ENCODE measurements at places on chromosomes 6 and 20.

DNA sequence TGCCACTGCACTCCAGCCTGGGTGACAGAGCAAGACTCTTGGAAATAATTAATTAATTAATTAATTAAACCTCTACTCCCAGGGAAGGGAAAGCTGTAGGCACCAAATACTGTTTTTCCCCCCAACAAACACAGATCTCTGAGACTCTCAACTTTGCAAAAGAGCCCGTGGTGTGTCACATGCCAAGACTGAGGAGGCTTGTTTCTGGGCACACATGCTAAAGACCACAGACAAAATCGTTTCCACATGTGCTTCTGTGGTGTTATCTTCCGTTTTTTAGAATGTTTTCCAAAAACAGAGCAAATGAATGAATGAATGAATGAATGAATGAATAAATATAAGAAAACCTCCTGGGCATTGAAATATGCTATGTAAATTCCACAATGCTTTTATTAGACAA is 55.6 kb upstream of the ATXN1 start:
- DNase-seq: no peak

DNA sequence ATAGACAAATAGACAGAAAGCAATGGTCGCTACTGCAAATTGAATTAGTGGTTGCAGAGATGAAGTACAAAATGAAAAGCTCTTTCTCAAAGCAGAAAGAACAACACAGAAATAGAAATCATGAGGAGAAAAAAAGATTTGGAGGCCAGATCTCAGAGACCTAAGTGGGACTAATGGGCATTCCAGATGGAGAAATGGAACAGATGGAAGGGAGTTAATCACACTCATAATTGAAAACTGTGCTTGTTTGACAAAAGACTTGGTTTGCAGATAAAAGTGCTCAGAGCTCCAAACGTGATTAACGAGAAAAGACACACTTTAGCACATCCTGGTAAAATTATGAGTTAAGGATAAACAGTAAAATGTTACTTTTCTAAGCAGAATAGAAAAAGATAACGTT is 58.1 kb upstream of the SNRPB2 start:
- no peak for DNase-seq

GRCh38 chr6:109073344-109074132 is 21.1 kb downstream of the SESN1 start:
- peak; percentile 54 for DNase-seq

- no peak for DNase-seq
Observed at GRCh38 chr20:38300438-38300837, 3.5 kb upstream of the BPI start.

DNA sequence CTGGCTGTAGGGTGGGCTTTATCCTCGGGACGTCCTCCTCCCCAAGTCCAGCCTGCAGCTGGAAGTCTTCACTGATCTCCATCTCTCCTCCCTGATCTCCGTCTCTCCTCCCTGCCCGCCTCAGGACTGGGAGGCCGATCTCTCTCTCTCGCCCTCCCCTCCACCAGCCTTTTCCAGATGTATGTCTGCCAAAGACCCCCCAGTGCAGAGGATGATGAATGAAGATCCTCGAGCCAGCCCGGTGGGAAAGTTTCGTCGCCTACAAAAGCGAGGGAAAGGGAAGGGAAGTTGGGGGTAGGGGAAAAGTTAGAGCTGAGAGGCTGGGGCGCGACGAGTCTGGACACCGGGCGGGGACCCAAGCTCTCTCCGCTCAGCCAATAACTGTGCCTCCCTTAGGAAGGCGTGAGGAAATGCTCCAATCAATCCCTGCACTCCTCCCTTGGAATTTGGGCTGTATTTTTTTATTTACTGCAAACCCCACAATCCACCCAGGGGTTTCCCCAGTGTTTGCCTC is 595 bp upstream of the SRF start:
- DNase-seq: peak; percentile 93
